ENCODE measurements at places on chromosomes 3 and 15.
A peak's percentile ranks its signal among the peaks of the same experiment; 100 is the strongest.

DNA sequence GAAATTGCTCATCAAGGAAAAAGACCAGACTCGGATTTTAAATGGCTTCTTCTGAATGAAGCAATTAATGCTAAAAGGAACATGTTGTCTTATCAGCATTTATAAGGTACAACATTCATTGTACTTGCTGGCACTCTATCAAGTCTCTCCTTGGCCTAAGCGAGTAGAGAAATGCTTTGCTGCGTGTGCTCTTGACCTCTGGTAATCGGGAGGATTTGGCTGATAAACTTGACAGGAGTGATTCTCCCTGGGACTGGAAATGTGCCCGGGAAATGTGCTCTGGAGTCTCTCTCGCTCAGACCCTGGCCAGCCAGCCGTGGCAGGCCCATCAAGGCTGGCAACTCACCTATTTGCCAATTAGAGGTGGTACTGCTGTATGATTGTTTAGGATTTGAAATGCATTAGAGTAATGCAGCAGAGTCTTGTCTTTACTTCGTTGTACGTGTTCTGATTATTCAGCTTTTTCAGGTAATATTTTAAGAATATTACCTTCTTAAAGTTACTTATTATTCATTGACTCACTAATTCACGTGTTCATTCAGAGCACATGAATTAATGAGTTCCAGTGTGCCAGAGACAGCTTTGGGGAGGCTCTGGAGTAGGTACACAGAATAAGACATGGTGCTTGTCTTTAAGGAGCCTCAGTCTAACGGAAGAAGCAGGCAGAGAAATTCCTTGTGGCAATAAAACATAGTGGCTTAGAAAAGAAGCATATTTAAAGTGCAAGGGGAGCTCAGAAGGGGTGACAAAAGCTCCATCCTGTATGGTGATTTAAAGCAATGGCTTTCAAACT is 48.0 kb upstream of the TPRG1 start:
- no peak for DNase-seq

GRCh38 chr3:127751163-127751621 is 71.1 kb downstream of the MGLL start:
- DNase-seq = no peak

DNA sequence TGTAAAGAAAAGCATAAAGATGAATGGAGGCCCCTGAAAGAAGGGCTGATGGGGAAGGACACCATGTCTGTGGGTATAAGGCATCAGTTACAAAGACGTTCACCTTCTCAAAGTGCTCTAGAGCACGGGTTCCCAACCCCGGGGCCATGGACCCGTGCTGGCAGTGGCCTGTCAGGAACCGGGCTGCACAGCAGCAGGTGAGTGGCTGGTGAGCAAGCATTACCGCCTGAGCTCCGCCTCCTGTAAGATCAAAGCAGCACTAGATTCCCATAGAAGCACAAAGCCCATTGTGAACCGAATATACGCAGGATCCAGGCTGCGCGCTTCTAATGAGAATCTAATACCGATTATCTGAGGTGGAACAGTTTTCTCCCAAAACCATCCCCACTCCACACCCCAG is 25.7 kb downstream of the MYO1E start:
- no peak for DNase-seq

- DNase-seq = no peak
Observed at GRCh38 chr3:138916824-138917223, 30.1 kb downstream of the FOXL2 start.

DNA sequence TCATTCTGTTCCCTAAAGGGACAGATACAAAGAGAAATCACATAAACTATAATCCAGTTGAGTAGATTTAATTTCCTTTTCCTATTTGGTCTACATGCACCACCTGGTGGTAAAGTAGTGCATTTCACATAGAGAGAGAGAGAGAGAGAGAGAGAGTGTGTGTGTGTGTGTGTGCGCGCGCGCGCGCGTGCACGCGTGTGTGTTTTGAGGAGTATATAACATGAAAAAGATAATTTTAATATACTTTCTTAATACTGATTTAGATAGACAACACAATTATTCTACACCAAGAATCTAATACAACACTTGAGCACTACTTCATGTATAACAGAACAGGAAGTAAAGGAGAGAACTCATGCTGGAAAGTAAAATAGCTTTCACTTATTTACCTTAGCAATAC is 1.1 kb upstream of the FGF7 start:
- peak; percentile 58 for DNase-seq

DNA sequence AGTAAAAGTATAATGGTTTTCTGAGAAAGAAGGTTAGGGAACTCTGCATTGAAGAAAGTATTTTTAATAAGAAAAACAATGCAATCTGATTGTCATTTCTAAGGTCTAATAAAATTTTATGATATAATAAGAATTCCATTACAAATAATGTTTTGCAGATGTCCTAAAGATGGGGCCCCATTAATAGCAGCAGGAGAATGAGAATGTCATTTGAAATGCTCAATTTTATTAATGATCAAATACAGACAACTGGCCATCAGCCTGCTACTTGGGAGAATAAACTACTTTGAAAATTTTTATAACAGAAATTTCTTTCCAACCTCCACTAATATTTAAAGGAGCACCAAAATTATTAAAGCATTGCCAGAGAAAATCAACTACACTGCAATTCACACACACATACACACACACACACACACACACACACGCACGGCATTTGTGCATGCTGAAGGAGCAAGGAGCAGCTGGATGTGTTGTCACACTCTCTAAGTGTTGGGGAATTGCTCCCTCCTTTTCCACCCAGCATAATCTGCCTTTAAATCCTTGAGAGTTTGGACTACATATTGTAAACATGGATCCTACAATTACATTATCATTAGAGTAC is 109.5 kb downstream of the THRB start:
- DNase-seq = no peak

- no peak for DNase-seq
Observed at GRCh38 chr3:177596816-177597271, 399.6 kb upstream of the TBL1XR1 start.

DNA sequence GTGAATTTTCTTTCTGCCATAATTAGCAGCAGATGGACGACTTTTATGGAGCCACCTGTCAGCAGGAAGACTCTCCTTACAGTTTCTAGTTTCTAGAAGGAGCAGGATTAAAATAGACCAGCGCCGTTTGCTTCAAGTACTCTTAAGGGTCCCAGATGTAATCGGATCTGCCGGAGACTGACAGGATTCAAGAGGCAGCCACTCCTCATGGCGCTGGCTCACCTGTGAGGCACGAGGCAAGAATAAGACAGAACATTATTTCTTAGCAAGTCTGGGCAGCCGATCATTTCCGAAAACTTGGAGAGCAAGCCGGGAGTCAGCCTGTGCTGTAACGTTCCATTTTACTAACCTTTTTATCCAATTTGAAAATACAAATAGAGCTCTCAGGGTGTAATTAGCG is 410.4 kb upstream of the RORA start:
- no peak for DNase-seq

GRCh38 chr3:156987946-156988345 is 161.8 kb downstream of the LEKR1 start:
- DNase-seq = no peak

DNA sequence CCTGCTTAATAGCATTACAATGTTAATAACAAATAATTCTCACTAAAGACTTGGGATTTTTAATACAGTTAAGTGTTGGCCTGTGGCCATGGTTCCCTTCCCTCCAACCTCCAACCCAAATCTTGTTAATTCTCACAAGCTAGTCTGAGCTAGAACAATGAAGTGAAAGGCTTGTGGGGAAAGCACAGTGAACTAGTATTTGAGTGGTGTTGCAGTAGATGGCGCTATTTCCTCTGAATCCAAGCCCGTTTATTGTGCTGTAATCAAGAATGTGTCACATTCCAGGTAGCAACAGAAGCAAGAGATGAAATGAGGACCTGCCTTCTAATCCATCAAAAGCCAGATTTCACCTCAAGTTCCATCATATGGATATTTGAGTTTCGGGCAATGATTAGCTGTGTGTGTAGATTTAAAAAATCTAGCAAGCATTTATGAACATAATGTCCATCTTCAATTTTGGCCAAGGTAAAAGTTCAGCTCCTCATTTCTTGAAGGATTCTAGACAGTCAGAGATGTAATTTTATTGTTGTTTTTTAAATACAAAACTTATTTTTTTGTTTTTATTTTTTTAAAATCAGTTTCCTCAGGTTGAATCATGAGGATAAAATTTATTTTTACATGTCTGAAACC is 160.7 kb downstream of the SQOR start:
- no peak for DNase-seq

GRCh38 chr3:42751609-42752008 is 21.4 kb downstream of the CCDC13 start:
- no peak for DNase-seq

DNA sequence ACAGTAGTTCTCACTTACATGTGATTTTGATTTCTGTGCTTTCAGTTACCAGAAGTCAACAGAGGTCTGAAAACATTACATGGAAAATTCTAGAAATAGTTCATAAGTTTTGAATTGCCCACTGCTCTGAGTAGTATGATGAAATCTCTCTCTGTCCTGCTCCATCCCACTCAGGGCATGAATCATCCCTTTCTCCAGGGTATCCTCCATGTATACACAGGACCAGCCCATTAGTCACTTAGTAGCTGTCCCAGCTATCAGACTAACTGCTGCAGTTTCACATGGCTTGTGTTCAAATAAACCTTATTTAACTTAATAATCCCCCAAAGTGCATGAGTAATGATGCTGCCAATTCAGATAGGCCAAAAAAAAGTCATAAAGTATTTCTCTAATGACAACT is 38.6 kb downstream of the EPHA3 start:
- DNase-seq = no peak

- no peak for DNase-seq
Observed at GRCh38 chr3:2266606-2267005, 167.9 kb downstream of the CNTN4 start.

GRCh38 chr15:66566963-66567531 is 1.2 kb upstream of the LCTL start:
- DNase-seq = peak; percentile 81

DNA sequence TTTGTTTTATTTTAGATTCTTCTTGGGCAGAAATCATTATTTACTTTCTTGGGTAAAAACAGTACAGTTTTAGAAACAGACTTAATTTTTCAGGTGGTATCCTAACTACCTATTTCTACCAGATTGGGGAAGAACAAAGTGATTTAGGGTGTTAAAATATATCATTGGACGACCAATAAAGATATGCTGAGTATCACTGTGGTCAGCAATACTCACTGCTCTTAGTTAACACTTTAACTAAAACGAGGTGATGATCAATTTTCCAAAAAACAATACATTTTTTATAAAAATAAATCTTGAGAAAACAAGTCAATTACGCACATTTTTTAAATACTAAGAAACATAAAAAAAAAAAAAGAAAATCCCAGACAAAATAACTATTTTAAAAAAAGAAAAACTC is 3.6 kb downstream of the COPS2 start:
- no peak for DNase-seq

- DNase-seq = no peak
Observed at GRCh38 chr15:89341316-89342005, 6.8 kb upstream of the POLG start.

DNA sequence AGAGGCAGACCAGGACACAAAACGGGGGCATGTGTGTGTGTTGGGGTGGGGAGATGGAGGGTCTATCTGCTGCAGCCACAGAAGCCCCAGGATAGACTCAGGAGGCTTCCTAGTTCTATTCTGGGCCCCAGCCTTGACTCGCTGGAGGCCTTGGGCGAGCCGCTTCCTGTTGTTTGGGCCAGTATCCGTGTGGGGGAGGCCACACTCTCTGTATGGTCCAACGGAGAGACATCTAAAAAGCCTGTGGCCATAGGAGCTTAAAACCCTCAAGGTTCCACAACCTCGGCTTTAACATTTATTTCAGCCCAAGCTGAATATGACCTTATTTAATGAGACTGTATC is 32.8 kb downstream of the POC1A start:
- DNase-seq = no peak

Measured in stimulated activated effector memory CD8-positive, alpha-beta T cell treated with anti-CD3 and anti-CD28 coated beads, Interleukin-12 subunit alpha, Interleukin-12 subunit beta, amount 100 ng/mL, for 72 hours (primary cell).